Activated naive CD8-positive, alpha-beta T cell treated with anti-CD3 and anti-CD28 coated beads, Interleukin-2, amount 50 U/mL, for 24 hours (primary cell): ENCODE measurements at places on chromosomes 2 and 18.

- no peak for DNase-seq
Measured at GRCh38 chr2:234911271-234911670, 40.5 kb upstream of the SH3BP4 start.

- no peak for DNase-seq
Measured at GRCh38 chr2:193336781-193337180, 1142.0 kb upstream of the TMEFF2 start.

DNA sequence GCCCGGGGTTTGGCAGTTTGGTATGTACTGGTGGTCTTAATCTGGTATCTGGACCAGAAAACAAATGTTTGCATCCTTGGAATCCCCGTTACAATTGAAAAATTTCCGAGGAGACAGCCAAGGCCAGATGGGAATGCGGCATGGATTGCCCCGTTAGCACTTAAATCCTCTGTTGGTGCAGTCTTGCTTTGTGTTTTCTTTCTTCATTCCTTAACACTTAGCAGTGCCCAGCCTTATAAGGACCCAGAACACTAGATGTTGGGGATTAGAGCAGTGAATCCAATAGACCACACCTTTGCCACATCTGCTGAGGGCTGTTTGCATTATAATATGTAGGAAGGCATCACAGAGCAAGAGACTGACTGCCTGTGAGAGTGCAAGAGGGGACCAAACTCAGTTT lies 12.8 kb upstream of the ZNF532 start:
- DNase-seq, result no peak

DNA sequence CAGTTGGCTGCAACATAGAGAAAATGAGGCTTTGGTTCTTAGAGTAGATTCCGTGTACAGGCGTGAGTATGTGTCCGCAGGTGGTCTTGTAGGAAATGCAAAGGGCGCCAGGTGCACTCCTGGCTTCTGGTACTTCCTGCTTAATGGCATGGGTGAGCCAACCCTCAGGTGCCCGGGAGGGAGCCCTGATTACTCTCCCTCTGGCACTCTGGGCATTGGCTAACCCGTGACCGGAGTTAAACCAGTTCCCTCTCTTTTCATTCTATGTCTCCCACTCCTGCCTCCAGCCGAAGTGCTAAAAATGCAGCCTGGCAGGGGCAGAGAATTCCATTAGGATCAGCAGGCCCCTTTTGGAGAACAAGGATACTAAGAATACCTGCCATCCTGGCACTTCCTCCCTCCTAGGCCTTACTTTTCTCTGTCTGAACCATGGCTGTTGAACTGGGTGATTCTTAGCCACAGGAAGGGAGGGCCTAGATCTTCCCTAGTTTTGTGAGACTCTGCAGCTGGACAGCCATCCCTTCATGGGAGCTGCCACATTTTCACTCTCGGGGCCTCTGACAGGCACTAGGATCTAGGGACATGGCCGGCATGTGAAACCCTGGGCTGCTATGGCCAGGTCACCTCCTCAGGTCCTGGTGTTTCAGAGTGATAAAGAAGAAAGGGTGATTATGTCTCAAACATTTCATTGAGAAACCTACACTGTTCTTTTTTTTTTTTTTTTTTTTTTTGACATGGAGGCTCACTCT lies 6.5 kb downstream of the MERTK start:
- no peak for DNase-seq

- DNase-seq, result no peak
Measured at GRCh38 chr2:148515976-148516375, 128.6 kb upstream of the EPC2 start.

GRCh38 chr2:36476411-36476810 lies 120.8 kb downstream of the CRIM1 start:
- DNase-seq, result no peak

GRCh38 chr2:234427081-234428061 lies 69.5 kb downstream of the ARL4C start:
- DNase-seq, result no peak

GRCh38 chr18:22637787-22638186 lies 220.1 kb upstream of the CTAGE1 start:
- no peak for DNase-seq

DNA sequence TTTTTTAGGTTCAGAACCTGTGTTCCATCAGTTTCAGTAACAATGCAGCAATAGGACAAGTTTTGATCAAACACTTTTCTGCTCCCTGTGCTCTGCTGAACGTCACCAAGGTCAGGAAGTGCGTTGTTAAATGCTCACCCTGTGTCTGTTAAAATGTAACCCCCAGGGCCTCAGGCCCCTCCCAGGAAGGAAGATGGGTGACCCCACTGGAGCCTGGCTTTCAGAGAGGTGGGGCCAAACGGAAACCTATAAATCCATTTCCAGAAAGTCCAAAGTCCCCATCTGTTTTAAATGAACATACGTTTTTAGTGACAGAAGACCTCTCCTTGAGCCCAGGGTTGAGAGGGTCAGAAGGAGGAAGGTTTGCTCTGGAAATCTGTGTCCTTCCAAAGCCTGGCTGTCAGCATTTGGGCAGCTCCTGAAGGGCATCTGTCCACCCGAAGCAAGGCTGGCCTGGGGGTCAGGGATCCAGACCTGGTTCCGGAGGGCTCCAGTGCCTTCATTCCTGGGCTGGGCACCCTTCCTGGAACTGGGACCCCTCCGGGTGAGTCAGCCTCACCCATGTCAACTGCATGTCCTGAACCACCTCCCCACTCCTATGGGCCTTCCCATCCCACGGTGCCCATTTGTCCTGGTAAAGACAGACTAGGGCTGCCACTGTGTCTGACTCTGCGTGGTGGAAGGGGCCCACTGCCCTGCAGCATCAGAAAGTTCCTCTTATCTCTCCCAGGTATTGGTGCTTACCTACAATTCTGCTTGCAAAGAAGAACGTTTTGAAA lies 117.4 kb upstream of the COPS8 start:
- DNase-seq, result no peak

DNA sequence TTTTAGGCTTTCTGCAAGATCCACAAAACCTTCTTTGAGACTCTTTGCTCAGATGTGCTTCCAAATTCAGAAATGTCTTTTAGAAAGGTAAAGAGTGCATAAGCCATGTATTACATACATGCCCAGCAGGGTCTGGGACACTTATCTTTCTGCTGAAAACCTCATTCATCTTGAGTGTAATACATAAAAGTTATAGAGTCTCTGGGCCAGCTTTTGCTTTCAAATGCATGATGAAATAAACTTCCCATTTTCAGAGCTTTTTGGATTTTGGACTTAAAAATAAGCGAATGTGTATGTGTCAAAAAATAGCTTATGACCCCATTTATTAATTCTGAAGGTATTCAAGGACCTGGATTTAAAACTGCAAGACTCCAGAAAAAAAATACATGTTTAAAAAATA lies 8.0 kb downstream of the CYRIA start:
- no peak for DNase-seq

DNA sequence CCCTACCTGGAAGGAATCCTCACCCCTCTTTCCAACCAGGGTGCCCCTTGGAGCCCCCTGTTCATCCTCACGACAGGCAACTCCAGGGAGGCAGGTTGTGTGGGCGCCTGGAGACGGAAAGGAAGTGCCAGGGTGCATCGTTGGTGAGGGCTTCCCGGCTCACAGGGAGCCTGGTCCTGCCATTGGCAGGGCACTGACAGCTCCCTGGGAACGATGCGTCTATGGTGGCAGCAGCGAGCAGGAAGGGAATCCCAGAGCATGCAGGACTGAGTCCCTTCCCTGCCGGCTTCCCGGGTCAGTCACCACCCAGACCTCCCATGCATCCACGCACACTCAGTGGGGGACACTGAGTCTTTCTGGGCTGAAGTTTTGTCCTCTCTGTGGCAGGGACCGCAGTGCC lies 117.6 kb downstream of the INHBB start:
- no peak for DNase-seq

- peak; percentile 53 for DNase-seq
Measured at GRCh38 chr2:63861220-63861822, 19.6 kb downstream of the UGP2 start.

DNA sequence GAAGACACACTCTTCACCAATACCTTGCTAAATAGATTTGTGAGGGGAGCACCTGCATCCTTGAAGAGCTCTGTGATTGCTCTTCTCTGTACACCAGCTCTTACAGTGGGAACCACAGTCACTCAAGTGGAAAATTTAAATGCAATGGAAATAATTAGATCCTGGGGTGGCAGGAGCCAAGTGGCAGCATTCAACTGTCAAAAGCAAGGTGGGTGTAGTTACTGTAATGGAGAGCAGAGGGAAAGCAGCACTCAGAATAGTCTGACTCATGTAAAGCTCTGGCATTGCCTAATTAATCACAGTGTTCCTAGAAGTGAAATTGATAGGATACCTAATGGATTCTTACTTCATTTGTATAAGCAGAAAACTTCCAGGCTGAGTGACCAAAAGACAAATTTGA lies 245.8 kb downstream of the KCNE4 start:
- DNase-seq, result no peak

DNA sequence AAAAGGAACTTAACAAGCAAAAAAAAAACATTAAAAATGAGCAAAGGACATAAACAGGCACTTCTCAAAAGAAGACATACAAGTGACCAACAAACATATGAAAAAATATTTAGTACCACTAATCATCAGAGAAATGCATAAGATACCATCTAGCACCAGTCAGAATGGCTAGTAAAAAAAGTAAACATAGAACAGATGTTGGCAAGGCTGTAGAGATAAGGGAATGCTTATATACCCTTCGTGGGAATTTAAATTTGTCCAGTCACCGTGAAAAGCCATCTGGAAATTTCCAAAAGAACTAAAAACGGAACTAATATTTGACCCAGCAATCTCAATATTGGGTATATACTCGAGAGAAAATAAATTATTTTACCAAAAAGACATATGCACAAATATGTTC lies 1751.3 kb upstream of the LRRTM1 start:
- DNase-seq, result no peak

GRCh38 chr18:6013171-6013810 lies 118.0 kb upstream of the TMEM200C start:
- DNase-seq, result no peak

DNA sequence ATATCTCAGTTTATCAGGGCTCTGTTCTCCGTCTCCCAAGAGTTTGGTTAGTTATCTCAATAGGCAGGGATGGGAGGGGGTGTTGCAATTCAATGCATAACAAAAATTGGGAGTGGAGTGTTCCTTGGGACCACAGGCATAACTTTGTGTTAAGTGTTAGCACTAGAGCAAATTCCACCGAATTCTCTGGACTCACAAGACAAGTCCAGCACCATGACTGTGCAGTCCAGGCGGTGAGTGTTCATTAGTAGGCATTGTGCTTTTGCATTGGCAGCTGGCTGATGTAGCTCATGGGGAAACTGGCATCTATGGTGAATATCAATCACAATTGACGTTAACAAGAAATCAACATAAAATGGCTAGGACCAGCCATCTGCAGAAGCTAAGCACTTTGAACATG lies 79.0 kb upstream of the CABLES1 start:
- no peak for DNase-seq

DNA sequence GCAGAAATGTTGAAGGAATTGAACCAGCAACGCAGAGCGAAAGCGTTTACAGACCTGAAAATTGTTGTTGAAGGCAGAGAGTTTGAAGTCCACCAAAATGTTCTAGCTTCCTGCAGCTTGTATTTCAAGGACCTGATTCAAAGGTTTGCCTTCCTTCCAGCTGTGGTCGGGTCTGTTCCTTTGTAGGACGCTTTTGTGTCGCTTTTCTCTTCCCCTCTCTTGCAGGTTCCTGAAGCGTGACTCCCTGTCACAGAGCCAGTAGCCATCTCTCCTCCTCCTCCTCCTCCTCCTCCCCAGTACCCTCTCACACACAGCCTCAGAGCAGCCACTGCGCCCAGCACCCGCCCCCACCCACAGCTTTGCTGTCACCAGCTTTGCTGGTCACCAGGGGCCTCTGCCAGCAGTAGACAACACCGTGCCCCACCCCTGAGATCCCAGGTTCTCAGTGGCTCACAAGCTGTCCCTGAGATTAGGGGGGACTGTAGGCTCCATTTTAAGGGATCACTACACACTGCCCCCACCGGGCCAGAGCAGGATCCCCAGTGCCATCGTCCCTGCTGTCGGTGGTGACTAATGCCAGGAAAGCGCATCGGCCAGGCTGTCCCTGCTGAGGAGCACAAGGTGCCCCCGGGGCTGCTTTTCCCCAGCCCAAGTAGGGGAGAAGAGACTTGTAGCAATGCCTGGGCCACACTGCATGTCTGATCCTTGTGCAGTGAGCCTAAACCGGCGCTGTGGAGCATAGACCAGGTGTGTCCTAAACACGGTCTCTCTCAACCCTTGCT lies 242.3 kb downstream of the ATAD2B start:
- no peak for DNase-seq

DNA sequence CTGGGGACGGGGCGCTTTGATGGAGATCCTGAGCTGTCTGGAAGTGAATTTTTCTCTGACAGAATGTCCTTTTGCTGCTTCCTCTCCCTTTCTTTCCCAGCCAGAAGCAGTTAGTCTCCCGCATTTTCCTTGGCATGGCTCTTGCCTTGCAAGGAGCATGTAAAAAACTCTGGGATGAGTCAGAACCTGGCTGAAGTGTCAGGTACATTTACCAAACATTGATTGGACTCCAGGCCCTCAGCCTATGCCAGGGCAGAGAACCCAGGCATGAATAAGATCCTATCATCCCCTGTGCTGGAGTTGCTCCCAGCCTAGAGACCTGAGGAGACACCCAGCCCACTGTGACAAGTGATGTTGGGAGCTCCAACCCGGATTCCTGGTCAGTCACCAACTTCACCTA lies 21.6 kb downstream of the STON1 start:
- no peak for DNase-seq

DNA sequence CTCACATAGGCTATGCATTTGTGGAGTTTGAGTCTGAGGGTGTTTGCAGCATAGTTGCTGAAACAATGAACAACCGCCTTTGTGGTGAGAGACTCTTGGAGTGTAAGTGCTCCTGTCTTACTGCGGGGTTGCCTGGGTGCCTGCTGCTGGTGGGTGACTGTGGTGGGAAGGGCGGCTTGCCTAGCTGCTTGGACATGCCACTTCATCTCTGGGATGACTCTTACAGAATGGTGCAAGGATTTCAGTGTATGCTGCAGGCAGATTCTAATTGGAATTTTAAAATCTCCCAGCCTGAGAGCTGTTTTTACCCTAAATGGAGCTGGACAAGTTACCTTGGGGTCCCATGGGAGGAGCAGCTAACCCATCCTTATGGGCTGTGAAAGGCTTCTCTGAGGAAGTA lies 50.1 kb downstream of the CYP27C1 start:
- no peak for DNase-seq

- DNase-seq, result no peak
Measured at GRCh38 chr18:6781142-6781714, 51.7 kb downstream of the ARHGAP28 start.

DNA sequence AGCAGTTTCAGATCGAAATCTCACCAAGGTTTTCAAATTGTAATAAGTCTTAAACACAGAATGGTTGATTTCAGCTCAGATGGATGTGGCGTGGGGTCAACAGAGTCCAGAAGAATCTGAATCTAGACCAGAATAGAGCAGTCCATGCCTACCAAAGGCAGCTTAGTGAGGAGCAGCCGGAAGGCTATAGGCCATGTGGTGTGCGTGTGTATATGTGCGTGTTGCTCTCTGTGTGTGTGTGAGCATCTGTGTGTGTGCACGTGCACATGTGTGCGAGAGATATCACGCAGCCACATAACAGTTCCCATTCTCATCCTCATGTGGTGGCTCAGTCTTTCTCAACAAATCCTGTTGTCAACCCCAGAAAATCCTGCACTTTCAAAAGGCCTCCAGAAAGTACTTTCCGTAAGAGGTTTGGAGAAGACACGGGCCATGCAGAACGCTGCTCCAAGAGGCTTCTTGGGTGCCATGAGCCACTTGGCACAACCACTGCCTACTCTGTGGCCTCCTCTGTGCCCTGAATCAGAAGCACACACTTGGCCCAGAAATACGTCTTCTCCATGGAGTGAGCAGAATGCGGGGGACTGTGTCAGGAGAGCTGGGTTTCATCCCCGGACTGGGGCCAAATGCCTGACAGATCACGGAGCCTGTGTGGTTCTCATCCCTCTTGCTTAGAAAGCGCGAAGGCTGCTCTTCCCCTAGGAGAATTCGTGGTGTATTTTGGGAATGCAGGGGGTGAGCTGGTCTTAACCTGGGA lies 67.3 kb downstream of the ACKR3 start:
- DNase-seq, result no peak
